ENCODE measurements at places on chromosomes 7 and 10.

DNA sequence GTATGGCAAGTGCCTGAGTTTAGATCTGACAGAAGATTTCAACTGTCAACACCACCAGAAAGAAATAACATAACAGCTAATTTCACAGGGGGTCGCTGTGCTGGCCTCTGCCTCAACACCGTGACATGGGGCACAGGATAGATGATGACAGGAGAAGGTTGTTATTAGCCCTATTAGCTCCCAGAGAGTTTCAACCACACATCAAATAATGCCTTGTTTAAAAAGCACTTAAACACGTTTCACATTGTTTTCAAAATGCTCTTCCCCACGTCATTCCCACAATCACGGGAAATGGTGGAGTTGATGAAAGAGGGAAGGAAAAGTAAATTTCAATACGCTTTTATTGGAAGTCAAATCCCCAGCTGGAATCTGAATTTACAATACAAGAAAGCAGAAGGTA lies 184.7 kb downstream of the MAGI2 start:
- DNase-seq: no peak

- DNase-seq: no peak
Observed at GRCh38 chr7:143905509-143905908, 3.5 kb upstream of the TCAF1 start.

GRCh38 chr10:99368646-99369045 lies 39.5 kb downstream of the CNNM1 start:
- no peak for DNase-seq

- DNase-seq: no peak
Observed at GRCh38 chr7:91569728-91570457, 305.7 kb downstream of the FZD1 start.

GRCh38 chr7:130273933-130274255 lies 7.2 kb downstream of the CPA2 start:
- DNase-seq: no peak

DNA sequence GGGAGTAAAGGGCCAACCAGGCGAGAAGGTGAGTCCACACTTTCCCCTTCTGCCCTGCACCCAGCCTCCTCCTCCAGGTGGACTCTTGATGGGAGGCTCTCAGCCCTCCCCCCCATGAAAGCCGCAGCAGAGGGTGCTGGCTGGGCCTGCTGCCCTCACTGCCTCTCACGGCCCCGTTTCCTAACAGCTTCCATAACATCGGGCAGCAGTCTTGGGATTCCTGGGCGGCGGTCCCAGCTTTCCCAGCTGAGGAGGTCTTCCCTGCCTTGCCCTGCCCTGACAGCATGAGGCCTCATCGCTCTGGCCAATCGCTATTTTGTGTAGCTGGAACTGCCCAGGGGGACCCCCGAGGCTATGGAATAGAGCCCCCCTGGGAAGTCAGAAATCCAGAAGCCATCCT lies 76.3 kb downstream of the COL13A1 start:
- no peak for DNase-seq

DNA sequence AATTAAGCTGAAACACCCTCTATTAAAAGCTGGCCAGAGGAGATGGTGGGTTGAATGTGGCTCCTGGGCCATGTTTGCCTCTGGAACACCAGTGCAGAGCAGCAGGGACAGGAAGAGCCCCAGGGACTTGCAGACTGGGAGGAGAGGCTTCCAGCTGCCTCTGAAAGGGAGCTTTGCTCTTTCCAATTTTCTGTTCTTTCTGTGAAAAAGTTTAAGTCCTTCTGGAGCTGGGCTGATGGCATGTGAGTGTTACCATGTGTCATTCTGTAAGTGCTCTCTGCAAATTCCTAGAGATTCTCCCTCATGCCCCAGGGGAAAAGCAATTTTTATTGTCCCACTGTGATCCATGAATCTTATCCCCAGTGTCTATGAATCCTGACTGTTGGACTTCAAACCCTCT lies 112.8 kb upstream of the LANCL2 start:
- DNase-seq: no peak

DNA sequence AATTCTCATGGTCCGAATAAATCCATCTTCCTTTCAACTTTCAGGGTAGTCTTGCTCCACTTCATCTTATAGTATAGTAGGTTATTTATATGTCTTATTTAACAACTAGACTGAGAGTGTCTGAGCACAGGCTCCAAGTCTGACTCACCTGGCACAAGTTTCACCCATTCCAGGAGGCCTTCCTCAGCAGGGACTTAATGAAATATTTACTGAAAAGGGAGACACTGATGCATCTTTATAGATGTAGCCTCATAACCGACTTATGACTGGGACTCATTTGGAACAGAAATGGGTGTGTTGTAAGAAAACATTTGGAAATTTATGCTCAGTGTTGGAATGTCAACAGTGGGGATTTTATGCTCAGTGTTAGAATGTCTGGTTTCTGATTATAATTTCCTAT lies 59.9 kb downstream of the CH25H start:
- no peak for DNase-seq

DNA sequence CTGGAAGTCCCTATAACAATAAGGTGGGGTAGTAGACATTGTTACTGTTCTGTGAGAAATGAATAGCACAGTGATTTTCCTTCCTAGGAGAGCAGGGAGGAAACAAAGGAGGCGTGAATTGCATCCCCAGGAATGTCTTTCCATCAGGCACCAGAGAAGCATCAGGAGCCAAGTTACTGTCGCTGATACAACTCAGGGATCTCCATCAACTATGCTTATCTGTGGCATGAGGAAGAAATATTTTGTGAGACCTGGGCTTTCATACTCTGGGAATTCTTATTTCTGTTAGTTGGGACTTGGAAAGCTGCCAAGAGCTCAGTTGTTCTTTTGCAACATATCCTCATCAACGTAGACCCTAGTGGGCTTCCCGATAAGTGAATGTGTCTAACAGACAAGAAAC lies 622.3 kb downstream of the SUGCT start:
- DNase-seq: no peak

- no peak for DNase-seq
Observed at GRCh38 chr10:99520040-99520846, 12.5 kb upstream of the NKX2-3 start.

GRCh38 chr7:113371416-113372043 lies 253.2 kb upstream of the SMIM30 start:
- DNase-seq: no peak

GRCh38 chr10:48568546-48568945 lies 36.3 kb downstream of the ARHGAP22 start:
- DNase-seq: no peak

GRCh38 chr7:140375892-140376730 lies 22.2 kb downstream of the SLC37A3 start:
- no peak for DNase-seq

- DNase-seq: no peak
Observed at GRCh38 chr7:141079219-141079618, 5.4 kb downstream of the TMEM178B start.
